ENCODE measurements at places on chromosomes 1 and 21. TPM values are rescaled to one million over a fixed set of nuclear protein-coding genes. Genes with fewer than 3 reads are reported as not detected.

Gene ZBTB8A
- 11.8 TPM for total RNA-seq

Gene ATP1A4
- not detected for total RNA-seq

Gene DEPDC1
- 4.7 TPM for total RNA-seq

Gene KAZN
- 30.1 TPM for total RNA-seq

Gene SPATA21
- not detected for total RNA-seq

Gene CFAP126
- total RNA-seq: not detected

Gene ASPM
- total RNA-seq: 6.6 TPM

Gene GPR157
- 8.2 TPM for total RNA-seq

Data from chondrocyte (in vitro differentiated cells).